D341Med (cell line): ENCODE measurements at places on chromosomes 4 and X.

GRCh38 chrX:51697397-51697796 is 12.9 kb upstream of the CENPVL1 start:
- no peak for DNase-seq

GRCh38 chr4:4864443-4864939 is 5.0 kb downstream of the MSX1 start:
- DNase-seq: peak; percentile 71

DNA sequence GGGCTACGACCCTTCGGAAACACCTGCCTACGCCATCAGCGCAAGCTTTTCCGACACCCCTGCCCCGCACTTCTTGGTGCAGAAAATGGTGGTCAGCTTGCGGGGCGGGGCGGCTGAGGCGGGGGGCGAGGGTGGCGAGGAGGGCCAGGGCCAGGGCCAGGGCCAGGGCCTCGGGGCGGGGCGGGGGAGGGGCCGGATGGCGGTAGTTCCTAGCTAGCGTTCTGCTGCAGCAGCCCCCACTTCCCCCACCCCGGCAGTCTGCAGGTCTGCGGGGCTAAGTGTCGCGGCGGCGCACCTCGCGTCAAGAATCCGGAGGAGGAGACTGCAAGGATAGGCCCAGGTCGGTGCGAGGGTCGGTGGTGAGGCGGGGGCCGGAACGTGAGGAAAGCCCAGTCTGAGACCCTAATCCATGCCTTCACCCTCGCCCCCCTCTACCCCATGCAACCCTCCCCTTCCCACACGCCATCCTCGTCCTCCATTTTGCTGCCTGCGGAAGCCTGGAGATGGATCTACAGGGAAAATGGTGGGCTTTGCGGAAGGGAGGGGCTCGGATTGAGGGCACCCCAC is 600 bp downstream of the BEX4 start:
- peak; percentile 14 for DNase-seq

GRCh38 chrX:136829413-136829812 is 48.7 kb upstream of the ARHGEF6 start:
- DNase-seq: no peak

DNA sequence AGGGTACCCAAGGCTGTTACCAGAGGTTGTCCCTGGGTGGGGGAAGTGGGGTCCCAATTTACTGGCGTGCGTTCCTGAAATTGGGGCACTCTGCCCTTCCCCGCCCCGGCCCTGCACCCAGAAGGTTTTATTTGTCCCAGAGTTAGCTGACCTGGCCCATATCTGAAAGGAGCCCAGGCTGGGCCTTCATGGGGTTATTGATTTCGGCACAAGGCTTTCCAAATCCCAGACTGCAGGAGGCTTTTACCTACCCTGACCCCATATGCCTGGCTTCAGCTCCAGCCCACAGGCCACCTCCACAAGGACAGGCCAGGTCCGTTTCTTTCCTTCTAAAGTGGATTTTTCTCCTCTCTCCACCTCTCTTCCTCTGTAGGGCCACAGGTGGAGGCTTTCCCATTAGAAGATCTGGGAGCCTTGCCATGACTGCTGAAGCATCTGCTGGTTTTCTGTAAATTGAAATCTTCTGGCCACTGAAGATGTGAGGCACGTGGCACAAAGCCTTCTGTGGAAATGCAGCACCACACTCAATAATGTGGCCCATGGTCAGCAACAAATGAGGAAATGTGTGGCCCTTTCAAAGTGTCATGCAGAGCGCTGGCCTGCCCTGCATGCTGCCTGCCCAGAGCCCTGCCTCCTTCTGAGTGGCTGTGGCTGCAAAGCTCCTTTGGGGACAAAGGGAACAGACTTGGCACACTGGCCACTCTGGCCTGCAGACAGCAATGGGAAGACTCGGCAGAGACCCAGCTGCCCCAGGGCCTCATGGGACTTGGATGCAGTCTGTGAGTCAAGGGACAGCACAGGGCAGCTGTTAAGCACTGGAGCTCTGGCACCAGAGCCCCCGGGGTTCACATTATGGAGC is 43.1 kb upstream of the MTM1 start:
- no peak for DNase-seq

- no peak for DNase-seq
These were observed 172.1 kb downstream of the AFF2 start for GRCh38 chrX:148672517-148672916.
